ENCODE measurements at places on chromosomes 12 and 14.

- DNase-seq, result no peak
Observed at GRCh38 chr14:106803379-106803778, 1277.0 kb downstream of the TMEM121 start.

- DNase-seq, result no peak
Observed at GRCh38 chr12:121165316-121165715, 32.6 kb downstream of the P2RX7 start.

- no peak for DNase-seq
Observed at GRCh38 chr12:112018571-112019237, 5.5 kb downstream of the ERP29 start.

- no peak for DNase-seq
Observed at GRCh38 chr14:76793956-76794355, 18.7 kb downstream of the ANGEL1 start.

GRCh38 chr14:90204516-90204915 lies 51.8 kb upstream of the PSMC1 start:
- DNase-seq, result no peak

GRCh38 chr12:123109319-123109772 lies 41.5 kb downstream of the PITPNM2 start:
- DNase-seq, result no peak

DNA sequence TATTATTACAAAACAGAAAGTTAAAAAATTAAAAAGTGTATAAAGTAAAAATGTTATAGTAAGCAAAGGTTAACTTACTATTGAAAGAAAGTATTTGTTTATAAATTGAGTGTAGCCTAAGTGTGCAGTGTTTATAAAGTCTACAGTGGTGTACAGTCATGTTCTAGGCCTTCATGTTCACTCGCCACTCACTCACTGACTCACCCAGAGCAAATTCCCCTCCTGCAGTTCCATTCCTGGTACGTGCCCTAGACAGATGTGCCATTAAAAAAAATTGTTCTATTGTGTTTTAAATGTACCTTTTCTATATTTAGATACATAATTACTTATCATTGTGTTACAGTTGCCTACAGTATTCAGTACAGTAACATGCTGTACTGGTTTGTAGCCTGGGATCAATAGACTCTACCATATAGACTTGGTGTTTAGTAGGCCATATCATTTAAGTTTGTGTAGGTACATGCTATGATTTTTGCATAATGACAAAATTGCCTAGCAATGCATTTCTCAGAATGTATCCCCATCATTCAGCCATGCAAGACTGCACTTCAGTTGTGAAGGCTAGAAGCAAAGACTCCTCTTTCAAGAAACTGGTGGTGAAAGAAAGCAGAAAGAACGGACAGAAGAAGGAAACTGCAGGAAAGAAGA lies 100.6 kb downstream of the DACT1 start:
- DNase-seq, result no peak

- DNase-seq, result no peak
Observed at GRCh38 chr12:7638064-7638759, 27.5 kb downstream of the APOBEC1 start.

DNA sequence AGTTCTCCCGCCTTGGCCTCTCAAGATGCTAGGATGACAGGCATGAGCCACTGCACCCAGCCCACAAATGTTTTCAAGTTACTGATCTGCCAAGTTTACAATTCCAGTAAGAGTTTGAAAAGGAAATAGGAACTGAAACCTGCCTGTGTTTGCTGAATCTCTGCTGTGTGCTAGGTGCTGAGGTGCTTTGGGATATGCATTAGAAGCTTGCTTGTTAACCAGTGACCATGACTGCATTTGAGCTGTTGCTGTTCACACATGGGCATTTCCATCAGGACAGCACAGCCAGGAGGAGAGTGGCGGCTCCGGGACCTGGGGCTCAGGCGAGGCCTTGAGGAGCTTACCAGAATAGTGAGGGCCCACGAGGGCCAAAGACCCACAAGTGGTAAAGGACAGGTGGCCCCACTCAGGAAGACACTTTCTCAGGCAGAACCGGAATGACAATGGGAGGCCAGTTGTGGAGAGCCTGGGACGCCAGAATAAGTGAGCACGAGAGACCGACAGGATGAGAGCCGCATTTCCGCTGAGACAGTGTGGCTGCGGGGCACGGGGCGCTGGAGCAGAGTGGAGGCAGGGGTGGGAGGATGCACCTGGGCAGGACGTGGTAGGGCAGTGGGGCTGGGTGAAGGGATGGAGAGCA lies 54.5 kb upstream of the MMP17 start:
- no peak for DNase-seq

DNA sequence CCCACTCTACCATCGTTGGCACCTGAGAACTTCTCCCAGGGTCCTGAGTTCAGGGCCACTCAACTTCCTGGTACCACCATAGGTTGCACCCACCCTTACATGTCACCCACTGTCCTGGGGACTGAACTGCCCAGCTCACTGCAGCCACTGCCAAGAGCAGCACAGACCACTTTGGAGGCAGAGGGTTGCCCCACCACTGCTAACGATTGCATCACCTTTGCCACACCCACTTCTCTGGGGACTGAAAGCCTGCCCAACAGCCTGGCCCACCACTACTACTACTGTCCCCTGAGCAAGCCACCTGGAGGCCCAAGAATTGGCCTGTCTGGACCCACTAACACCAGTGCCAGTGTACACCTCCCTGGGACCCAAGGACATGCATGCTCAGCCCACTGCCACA lies 27.6 kb downstream of the CACNA2D4 start:
- DNase-seq, result no peak

- DNase-seq, result no peak
Observed at GRCh38 chr14:83425138-83425537, 1891.5 kb upstream of the SEL1L start.

DNA sequence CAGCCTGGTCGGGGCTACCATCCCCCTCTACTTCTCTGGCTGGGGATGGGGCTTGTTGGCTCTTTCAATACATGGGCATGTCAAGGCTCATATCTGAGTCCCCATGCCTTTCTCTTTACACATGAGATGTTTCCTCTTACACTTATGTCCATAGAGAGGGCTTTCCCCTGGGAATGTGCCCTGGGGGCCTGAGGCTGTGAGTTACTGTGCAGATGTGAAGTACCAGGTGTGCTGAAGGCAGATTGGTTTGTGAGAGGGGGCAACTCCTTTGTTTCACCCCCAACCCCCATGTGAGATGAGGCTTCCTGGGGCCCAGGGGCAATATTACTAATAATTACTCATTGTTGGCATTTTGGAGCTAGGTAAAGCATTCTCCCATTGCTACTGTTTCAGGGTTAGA lies 32.8 kb downstream of the NRXN3 start:
- no peak for DNase-seq

DNA sequence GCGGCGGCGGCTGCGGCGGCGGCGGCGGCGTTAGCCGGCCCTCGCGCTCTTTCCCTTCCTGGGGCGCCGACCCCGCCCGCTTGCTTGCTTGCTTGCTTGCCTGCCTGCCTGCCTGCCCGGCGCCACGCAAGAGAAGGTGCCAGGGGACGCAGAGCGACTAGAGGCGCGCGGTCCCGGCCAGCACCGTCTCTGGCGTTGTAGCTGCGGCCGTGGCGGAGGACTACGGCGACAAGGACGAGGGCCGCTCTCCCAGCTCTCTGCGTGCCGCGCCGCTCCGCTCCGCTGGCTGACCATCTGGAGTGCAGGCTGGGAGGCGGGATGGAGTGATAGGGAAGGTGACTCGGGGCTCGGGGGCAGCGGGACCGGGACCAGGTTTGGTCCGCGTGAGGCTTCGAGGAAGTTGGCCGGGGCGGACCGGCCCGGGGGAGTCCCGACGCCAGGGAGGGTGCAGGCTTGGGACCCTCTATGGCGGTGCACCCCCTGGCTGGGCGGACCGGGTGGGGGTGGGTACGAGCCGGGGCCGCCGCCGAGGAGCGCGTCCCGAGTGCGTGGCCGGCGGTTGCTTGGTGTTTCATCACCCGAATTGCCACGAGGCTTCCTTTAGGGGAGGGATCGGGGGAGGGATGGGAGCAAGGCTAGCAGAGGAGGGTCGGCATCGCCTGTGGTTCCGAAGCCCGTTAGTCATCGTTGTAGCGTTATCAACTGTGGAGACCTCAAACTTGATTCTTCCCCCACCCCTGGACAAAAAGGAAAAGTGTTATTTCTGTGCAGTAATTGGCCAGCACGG lies 471 bp downstream of the XPOT start:
- DNase-seq, result peak; percentile 50

GRCh38 chr14:44791730-44792129 lies 170.0 kb downstream of the KLHL28 start:
- DNase-seq, result no peak

DNA sequence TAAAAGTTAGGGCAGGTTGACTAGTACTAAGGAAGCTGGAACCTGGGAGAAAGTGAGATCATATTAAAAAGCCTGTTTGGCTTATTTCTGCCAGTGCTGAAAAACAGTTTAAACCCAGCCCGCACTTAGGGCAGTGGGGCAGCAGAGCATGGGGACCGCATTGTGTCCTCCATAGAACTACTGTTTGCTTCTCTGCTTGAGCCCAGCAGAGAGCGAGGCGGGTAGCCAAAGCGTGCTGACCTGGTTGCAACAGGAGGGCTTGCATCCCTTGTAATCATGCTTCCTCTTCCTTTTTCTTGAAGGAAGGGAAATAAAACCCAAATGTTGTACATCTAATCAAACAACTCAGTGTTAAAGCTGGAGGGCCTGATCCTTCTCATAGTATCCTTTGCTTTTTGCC lies 82.5 kb upstream of the HOXC13 start:
- DNase-seq, result no peak

DNA sequence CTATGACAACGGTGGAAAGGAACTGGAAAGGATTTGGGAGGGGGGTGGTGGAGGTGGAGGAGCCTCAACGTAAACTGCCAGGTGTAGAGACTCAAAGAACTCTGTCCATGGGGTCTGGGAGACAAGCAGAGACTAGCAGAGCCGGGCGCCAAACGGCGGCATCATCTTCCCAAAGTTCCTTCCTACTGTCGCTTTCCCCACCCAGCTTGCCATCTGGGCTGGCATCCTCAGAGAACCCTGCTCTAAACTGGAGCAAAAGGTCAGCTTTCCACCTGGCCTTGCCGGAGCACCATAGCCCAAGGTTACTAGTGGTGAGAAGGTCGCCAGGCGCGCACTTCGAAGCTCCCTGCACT lies 4.0 kb upstream of the IRF2BPL start:
- no peak for DNase-seq

DNA sequence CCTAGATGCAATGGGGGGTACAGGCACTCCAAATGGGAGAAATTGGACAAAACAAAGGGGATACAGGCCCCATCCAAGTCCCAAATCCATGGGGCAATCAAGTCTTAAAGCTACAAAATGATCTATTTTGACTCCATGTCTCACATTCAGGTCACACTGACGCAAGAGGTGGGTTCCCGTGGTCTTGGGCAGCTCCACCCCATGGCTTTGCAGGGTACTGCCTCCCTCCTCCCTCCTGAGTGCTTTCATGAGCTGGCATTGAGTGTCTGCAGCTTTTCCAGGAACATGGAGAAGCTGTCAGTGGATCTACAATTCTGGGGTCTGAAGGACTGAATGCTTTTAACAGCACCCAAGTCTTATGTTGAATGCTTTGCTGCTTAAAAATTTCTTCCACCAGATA lies 274.5 kb upstream of the LRIG3 start:
- no peak for DNase-seq

DNA sequence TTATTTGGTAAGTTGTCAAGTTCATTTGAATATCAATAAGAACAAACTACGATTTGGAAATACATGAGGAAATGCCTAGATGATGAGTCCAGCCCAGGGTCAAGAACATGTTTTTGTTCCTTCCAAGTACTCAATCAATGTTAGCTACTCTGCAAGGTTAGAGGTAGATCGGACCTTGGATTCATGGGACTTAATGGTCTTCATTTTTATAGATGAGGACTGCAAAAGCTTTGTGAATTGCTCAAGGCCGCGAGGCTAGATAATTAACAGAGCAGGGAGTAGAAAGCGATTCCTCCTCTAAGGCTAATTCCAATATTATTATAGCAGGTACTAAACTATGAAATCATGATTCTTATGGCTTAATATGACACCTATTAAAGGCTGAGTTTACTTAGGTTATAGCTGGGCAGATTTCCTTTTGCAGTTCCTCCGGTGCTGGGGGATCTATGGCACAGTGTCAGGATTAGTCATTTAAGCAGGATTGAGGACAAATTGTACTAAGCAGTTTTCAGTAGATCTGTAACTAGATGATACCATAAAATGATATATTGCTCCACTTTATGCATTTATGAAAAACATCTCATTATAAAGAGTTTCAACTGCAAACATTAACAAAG lies 19.8 kb downstream of the NR1H4 start:
- DNase-seq, result no peak

- no peak for DNase-seq
Observed at GRCh38 chr12:124520265-124520701, 47.1 kb downstream of the NCOR2 start.

GRCh38 chr12:121701667-121702277 lies 10.8 kb upstream of the TMEM120B start:
- no peak for DNase-seq

DNA sequence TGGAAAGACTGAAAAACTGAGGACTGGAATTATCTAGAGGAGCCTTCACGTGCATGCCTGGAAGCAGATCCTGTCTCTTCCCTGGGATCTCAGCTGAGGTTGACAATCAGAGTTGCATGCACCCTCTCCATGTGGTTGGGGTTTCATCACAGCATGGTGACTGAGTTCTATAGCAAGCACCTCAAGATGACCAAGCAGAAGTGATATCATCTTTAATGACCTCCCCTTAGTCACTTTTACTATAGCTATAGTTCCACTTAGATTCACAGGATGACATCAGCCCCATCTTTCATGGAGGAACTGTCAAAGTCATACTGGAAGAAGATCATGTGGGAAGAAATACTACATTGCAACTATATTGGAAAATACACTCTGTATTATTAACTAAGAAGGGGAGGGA lies 105.8 kb upstream of the ATXN7L3B start:
- DNase-seq, result no peak

DNA sequence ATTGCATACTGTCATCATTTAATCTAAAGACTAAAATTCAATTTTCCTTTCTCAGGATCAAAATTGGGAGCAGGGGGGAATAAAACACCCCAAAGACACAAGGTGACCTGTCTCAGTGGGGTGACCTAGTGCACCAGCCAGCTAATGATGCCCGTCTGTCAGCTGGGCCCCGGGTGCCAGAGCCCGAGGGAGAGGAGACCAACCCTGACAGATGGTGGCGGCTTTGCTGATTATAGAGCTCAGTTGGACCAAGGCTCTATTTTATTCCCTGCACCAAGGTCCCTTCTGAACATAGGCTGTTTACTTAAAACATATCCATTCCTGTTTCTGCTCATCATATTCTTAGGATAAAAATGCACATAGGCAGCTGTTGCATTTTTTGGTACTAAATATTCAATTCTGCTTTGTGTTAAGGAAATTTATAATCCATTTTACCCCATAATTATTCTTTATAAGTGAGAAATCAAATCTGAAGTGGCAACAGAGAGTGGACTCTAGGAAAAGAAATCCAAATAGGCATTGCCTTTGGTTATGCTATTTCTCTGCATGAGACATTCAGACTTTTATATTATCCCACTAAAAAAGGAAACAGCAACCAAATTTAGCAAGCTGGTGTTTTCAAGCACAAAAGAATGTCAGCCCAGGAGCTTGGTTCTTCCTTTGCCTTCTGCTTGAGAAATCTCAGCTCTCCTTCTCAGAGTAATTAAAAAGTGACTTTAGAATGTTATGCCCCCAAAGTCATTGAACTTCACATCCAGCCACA lies 96.8 kb upstream of the IFNG-AS1 start:
- no peak for DNase-seq

Data from stimulated activated CD4-positive, alpha-beta T cell treated with anti-CD3 and anti-CD28 coated beads, Interleukin-1b, Interleukin-23, amount 100 ng/mL, for 1 hour (primary cell).